Choroid plexus epithelial cell (primary cell): ENCODE measurements at places on chromosomes 3 and 15.

GRCh38 chr15:87287156-87287555 lies 969.4 kb downstream of the NTRK3 start:
- DNase-seq: peak; percentile 83

DNA sequence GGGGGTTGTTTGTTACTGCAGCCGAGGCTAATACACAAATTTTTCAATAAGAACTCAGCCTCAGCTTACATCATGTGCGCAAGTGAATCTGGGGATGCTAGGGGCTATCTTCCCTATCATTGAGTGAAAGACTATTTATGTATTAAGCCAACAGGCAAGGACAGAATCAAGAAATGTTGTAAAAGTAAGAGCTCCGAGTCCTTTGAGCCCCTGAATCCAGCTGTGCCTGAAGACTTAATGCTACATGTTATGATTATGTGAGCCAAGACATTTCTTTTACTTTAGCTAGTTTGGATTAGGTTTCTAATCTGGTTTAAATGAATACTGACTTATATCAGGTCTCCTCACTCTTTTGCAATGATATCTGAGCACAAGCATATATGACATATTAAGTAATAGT lies 782.9 kb upstream of the CFAP20DC start:
- no peak for DNase-seq

DNA sequence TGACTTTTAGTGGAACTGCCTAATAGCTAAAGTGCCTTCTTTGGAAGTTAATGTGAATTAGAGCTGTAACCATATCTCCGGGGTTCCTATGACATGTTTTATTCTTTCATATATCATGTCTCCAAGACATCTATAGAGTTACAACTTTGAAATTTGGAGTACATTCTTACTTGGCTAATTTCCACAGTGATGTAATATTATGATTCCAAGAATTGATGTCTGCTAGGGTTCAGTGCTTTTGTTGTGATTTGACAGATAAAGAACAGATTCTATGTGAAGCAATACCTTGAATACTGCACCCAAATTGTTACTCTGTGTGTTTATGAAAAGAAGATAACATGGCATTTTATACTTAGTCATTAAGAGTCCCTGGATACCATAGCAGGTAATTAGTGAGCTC lies 934.3 kb downstream of the NTRK3 start:
- no peak for DNase-seq

GRCh38 chr3:16928386-16929132 lies 43.8 kb downstream of the PLCL2 start:
- DNase-seq: peak; percentile 16

DNA sequence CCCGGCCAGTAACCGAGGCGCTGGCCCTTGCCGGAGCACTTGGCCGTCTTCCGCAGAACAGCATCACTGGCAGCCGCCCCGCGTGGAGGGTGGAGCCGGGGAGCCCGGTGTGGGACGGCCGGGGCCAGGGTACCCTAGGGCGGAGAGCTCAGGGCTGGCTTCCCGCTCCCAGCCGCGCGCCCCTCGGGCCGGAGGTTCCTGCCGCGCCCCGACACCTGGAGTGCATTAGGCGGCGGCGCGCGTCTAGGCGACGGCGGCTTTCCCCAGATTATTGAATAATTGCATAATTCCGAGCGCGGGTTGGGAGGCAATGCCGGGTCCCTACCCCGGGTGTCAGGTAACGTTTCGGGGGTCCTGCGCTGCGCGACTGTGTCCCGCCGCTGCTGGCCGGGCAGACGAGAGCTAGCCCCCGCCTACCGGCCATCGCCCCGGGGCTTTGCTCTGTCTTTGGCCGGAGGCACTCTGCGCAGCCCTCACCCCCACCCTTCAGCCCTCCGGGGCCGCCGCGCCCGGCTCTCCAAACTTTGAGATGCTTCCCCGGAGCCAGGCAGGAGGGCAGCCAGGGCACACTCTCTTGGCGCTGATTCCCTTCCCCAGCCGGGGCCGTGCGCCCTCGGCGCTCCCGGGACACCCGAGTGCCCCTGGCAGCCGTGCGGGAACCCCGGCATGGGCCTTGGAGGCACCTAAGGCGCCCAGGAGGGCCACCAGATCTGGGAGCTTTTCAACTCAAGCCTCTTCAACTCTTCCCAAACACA lies 749 bp downstream of the ITGA11 start:
- DNase-seq: no peak

DNA sequence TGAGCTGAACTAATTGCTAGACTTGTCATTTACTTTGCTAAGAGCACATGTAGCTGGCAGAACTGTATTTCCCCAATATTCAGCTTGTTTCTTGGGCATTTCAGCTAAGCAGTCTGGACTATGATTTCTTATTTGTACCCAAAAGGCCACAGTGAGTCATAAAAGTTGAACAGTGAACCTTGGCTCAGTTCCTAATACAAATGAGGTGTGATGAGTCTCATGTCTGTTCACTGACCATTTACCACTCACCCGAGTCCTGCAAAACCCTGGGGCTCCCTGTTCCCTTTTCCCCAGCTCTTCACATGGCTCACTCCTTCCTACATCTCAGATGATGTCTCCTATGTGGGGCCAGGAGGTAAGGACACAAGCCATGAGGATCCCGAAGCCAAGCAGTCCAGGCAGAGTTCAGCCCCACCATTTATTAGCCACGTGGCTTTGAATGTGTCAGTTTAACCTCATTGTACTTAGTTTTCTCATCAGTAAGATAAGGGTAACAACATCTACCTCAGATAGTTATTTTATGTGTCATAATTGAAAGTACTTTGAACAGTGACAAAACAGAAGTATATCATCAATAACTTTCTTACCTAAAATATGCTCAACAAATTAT lies 239.3 kb downstream of the IL5RA start:
- DNase-seq: no peak

- no peak for DNase-seq
Measured at GRCh38 chr3:43583481-43583880, 38.3 kb downstream of the ANO10 start.

DNA sequence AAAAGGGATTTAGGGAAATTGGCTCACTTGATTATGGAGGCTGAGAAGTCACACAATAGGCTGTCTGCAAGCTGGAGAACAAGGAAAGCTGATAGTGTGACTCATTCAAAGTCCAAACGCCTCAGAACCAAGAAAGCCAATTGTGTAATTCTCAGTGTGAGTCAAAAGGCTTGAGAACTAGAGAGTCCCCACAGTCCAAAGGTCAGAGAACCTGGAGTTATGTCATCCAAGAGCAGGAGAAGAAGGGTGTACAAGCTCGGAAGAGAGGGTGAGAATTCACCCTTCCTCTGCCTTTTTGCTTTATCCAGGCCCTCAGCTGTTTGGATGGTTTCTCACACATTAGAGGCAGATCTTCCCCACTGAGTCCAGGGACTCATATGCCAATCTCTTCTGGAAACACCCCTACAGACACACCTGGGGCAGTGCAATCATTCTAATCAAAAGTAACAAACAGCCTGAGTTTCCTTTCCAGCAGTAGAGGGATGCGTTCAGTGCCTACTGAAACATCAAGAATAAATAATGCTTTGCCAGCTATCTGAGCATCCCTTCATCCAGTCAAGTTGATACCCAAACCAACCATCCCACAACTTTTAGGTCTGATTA lies 271.5 kb downstream of the SATB1 start:
- peak; percentile 87 for DNase-seq

- DNase-seq: no peak
Measured at GRCh38 chr3:26205475-26205874, 415.6 kb downstream of the OXSM start.

DNA sequence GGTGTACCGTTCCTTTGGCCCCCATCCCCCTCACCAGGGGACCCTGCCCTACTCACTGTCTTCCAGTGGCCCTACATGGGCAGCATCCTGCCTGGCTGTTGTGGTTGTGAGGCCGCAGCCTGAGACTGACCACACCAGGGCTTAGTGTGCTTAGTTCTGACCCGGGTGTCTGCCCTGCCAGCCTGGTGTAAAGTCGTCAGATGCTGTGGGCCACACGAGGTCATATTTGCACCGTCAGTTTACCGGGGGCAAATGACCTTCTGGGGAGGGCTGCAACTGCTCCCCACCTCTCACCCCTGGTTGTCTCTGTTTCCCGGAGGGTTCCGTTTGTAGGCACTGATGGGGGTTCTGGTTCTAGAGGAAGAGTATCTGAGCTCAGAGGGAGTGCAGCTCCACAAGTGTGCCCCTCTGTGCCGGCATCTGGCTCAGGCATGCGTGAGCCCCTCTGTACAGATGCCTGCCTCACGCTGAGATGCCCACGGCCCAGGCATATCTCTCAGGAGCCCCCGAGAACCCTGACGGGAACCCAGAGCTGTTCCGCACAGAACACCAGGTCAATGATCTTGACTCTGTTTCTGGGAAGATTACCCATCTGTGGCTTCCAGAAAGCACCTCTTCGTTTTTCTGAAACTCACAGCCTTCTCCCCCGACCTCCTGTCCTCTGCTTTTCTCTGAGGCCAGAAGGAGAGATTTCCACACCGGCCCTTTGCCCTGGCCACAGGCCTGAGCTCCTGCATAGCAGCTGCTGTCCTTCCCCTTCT lies 19.2 kb downstream of the KLF13 start:
- no peak for DNase-seq
